NCI-H2107 (cell line): ENCODE measurements at places on chromosomes 6 and 20.

DNA sequence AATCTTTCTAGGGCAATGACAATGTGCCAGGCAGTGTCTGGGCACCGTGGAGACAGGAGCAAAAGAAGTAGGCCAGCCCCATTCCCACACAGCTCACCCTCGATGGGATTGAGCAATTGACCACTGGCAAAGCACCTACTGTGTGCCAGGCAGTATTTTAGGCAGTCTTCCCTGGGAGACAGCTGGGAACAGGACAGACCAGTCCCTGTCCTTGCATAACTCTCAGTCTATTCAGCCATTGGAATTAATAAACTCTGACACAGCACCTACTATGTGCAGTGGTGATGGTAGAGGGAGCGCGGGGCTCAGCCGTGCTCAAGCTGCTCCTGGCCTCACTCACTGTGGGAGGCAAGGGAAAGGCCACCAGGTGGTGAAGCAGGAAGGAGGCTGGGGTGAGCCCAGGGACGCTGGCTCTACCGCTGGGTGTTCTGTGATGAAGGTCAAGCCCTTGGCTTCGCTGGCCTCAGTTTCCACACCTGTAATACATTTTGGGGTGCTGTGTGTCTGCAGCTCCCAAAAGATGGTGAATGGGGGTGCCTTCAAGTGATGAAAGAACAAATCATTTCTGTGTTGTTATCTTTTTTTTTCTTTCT lies 122.3 kb upstream of the PMEPA1 start:
- DNase-seq, result no peak

DNA sequence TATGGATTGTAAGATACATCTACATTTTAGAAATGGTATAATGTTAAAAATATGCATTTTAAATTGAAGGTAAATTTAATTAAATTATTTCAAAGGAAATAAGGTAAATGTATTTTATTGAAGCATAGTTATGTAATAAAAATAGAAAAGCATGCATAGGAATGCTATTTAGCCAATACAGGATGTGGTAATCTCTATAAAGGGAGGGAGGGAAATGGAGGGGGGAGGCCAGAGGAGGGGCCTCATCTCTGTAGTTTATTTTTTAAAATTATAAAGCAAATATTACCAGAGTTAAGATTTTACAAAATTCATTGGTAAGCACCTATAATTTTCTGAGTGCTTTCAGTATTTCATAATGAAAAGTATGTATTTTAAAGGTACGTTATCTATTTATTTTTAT lies 27.2 kb downstream of the SLC16A10 start:
- DNase-seq, result no peak

- DNase-seq, result no peak
These were observed 8.6 kb downstream of the CD83 start for GRCh38 chr6:14126191-14126590.

GRCh38 chr6:4159491-4159890 lies 24.1 kb upstream of the ECI2 start:
- no peak for DNase-seq
